ENCODE measurements at places on chromosomes 13 and 19.
A peak's percentile ranks its signal among the peaks of the same experiment; 100 is the strongest.

- DNase-seq, result no peak
These were observed 8.6 kb downstream of the ZFP82 start for GRCh38 chr19:36409841-36410240.

DNA sequence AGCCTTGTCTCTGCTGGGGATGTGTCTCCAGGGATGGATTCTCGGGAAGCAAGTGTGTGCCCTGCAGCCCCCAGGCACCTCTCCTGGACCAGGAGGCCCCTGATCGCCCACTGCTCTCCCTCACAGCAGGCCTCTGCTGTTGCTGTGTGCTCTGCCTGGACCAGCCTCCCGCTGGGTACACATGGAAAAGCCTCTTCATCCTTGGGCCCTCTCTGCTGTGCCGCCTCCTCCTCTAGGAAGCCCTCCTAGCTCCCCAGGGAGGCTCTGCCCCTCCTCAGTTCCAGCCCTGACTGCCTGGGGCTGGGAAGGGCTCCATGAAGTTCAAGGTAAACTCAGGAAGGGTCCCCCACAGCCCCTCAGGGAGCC lies 12.0 kb downstream of the NDUFA11 start:
- no peak for DNase-seq

DNA sequence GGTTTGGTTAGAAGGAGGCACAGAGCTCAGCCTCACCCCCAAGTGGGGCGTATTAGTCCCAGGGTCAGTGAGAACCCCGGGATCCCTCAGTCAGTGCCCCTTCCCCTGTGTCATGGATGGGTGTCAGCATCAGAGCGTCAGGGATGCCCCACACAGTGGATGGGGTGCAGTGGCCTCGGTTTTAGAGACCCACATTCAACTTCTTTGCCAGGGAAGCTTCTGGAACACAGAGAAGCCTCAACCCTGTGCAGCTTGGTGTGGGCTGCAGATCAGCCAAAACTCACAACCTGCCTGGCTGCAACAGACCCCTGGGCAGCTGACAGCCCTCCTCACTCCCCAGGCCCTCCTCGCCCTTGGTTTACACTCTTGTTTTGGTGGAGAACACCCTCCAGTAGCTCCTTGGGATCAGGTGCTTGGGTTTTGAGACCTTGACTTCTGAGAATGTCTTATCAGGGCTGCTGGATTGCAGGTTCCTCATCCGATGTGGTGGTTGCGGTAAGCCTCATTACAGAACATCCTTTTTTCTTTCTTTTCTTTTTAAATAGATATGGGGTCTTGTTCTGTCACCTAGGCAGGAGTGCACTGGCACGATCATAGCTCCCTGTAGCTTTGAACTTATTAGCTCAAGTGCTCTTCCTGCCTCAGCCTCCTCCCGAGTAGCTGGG lies 11.0 kb downstream of the ZNF333 start:
- no peak for DNase-seq

- peak; percentile 57 for DNase-seq
These were observed 8.6 kb downstream of the C19orf25 start for GRCh38 chr19:1470305-1471009.

DNA sequence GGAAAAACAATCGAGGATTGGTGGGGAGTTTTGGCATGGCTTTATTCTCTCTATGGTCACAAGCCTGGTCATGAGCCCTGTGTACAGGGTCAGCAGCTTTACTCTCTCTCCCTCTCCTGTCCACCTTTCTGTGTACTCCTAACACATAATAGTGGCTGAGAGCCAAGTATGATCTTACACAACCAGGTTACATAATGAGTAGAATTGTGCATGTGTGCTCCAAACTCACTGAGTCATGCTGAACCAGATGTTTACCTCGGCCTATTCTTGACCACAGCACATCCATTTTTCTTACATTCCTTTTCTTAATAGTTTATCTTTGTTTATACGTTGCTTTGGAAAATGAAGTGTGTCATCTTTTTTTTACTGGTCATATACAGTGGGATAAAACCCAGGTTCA lies 53.1 kb downstream of the ZNF254 start:
- no peak for DNase-seq

Measured in effector CD4-positive, alpha-beta T cell (primary cell).